ENCODE measurements at places on chromosomes 2 and 18.
A peak's percentile ranks its signal among the peaks of the same experiment; 100 is the strongest.

DNA sequence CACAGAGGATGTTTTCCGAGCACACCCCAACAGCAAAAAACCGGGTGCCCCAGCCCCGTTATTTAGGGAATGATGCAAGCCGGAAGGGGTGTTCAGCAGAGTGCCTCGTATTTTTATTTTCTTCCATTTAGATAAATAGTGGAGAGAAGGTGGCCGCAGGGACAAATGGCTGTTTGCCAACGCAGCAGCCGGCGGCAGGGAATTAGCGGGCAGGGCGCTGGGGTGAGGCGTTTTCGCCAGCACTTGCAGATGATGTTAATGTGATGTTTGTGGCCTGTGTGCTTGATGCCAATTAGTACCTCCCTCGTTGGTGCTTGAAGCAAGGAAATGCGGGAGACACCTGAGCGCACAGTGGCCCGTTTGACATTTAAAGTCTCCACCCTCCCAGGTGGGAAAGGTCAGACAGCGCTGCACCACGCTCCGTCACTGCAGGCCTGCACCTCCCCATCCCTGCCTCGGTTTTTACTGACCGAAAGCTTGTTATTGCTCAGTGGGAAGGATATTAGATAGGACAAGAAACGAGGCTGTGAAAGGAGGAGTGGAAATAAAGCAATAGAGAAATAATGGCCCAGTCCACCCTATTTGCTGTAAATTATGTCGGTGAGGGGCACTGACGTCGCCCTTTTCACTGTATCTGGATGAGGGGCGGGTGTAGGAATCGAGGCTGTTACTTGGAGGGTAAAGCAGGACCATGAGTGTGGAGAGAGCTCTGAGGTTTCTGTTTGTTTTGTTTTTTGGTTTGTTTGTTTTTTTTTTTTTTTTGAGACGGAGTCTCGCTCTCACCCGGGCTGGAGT is 39.1 kb downstream of the NFATC1 start:
- DNase-seq, result no peak

- DNase-seq, result no peak
These were observed 362.3 kb downstream of the FIGN start for GRCh38 chr2:163373496-163373895.

GRCh38 chr18:75875559-75875958 is 448.1 kb upstream of the SMIM21 start:
- DNase-seq, result no peak

GRCh38 chr2:78648558-78648957 is 376.9 kb upstream of the REG3G start:
- no peak for DNase-seq

DNA sequence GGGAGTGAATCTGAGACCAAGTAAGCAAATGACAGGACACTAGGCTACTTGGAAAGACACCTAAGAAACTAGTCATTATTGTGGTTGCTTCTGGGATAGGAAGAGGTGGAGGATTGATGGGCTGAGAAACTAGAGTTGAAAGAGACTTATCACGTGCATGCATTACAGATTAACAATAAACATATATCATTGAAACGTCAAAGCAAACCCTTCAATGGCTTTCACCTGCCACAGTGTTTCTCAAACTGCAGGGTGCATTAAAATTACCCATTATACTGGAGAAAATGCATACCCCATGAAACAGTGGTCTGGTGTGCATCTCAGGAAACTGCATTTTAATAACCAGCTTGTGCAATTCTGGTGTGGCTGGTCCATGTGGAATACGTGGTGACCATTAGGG is 318.8 kb downstream of the SMAD2 start:
- DNase-seq, result no peak

DNA sequence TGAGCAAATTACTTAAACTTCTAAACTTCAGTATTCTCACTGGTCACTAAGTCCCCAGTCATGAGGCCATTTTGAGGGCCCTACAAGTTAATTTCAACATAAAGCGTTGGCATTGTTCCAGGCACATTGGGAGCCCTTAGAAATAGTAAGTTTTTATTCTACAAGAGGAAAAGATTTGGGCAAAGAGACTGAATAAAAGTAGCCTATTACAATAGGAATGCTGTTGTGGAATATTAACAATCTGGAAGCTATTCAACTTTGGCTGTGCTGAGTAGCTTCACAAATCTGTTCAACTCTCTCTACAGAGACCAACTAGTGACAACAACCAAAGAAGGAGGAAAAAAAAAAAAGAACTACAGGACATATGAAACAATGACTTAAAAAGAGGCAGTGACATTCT is 1287.5 kb upstream of the NXPH2 start:
- no peak for DNase-seq

- DNase-seq, result peak; percentile 83
These were observed 11.2 kb upstream of the SCYGR5 start for GRCh38 chr2:227655454-227655853.

GRCh38 chr2:68195096-68195495 is 37.4 kb downstream of the PNO1 start:
- no peak for DNase-seq

GRCh38 chr2:1651121-1652033 is 92.9 kb downstream of the PXDN start:
- no peak for DNase-seq

DNA sequence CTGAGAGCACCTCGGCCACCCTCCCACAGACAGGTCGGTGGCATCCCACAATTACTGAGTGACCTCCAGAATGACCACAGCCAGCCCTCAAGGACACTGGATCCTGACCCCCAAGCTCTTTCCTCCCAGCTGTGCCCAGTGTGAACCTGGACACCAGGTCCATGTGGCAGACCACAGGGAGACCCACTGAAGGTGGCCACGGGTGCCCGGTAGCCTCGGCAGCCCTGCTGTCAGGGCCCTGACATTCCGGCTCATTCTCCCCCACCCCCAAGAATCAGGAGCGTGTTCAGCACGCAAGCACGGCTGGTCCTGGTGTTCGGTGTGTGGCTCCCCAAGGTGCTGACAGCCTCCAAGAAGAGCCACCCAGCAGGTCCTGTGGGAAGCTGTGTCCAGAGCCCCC is 32.8 kb downstream of the AQP12A start:
- no peak for DNase-seq

GRCh38 chr2:176494949-176495353 is 225.7 kb downstream of the MTX2 start:
- no peak for DNase-seq

DNA sequence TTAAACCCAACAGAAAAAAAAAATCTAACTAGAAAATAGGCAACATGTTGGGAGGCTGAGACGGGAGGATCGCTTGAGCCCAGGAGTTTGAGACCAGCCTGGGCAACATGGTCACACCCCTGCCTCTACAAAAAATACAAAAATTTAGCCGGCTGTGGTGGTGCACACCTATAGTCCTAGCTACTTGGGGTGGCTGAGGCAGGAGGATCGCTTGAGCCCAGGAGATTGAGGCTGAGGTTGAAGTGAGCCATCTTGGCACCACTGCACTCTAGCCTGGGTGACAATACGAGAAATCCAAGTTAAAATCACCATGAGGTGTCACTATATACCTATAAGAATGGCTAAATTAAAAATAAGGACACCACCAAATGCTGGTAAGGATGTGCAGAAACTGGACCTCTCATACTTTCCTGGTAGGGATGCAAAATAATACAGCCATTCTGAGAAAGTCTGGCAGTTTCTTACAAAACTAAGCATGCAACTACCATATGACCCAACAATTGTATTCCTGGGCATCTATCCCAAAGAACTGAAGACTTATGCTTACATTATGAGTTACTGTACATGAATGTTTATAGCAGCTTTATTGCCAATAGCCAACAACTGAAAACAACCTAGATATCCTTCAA is 2.2 kb downstream of the SEPTIN10 start:
- DNase-seq, result no peak

DNA sequence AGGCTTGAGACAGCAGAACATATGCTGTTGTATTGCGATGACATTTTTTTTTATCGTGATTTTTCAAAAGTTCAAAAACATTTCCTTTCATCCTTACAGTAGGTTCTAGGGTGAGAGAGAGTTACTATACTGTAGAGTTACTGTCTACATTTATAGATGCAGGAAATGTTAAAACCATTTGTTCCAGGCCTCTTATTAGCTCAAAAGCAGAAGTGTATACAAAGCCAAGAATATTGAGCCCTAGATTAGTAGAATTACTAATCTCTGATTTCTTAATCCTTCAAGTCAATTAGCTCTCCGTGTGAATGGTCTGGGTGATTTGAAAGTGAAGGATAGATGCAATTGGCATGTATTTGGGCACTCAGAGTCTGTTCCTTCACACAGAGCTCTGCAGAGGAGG is 73.1 kb downstream of the MAPRE2 start:
- DNase-seq, result no peak

- DNase-seq, result peak; percentile 81
These were observed 78.1 kb downstream of the CIB4 start for GRCh38 chr2:26562811-26563645.

DNA sequence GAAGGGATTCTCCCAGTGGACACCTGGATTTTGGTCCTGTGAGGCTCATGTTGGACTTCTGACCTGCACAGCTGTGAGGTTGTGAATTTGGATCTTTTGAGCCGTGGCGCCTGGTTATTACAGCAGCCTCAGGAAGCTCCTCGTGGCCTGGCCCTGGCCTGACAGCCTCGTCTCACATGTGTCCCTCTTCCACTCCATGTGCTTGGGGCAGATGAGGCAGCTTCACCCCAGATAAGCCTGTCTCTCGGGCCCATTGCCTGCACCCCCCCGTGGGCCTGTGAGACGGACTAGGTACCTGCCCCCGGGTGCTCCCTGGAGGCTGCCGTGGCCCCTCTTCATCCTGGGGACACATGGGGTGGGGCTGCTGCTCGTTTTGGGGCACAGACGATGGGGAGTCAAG is 51.2 kb downstream of the CTDP1 start:
- no peak for DNase-seq

DNA sequence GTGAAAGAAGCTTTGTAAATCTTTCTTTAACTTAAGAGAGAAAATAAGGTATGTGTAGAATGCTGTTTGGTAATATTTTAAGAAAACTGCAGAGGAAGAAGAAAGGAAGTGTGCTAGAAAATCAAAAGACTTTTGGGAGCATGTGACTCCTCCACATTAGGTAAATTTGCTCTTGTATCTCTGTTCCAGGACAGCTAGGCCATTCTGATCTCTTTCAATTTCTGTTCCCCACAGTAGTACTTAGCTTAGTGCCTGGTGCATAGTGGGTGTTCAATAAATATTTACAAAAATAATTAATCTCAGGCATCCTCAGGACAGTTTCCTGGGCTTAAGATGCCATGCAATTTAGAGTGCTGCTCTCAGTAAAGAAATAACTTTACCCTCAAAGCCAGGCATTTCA is 105.0 kb downstream of the GPD2 start:
- no peak for DNase-seq

- no peak for DNase-seq
These were observed 28.6 kb downstream of the TEX44 start for GRCh38 chr2:231621051-231621879.

- no peak for DNase-seq
These were observed 82.2 kb upstream of the CDKL4 start for GRCh38 chr2:39325966-39326365.

- peak; percentile 85 for DNase-seq
These were observed 9.8 kb downstream of the STEAP3 start for GRCh38 chr2:119233326-119234020.

DNA sequence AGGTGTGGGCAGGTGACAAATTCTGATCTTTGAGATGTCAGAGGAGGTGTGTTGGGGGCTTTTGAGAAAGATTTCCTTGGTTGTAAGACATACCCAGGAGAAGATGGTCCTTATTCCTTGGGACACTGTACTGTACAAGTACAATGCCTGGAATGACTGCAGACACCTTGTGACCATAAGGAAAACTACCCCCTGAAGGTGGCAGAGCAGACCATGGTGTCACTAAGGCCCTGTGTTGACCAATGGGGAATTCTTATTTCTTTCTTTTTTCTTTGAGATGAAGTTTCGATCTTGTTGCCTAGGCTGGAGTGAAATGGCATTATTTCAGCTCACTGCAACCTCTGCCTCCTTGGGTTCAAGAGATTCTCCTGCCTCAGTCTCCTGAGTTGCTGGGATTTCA is 4.4 kb upstream of the ANKRD29 start:
- no peak for DNase-seq

GRCh38 chr2:237486334-237486818 is 675 bp upstream of the MLPH start:
- no peak for DNase-seq

DNA sequence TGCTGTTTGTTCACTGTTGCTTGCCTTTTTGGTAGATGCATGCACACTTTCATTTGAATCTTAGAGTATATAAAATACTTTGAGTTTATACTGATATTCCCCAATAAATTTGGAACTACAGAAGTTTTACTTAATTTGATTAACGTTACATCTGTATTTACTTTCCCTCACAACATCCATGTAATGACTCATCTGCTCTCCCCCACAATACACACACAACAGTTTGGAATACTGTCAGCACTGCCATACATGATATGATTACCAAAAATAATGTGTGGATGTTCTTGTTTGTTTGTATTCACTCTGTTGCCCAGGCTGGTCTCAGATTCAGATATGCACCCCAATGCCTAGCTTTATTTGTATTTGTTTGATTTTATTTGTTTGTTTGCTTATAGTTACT is 144.2 kb downstream of the WDR7 start:
- no peak for DNase-seq

DNA sequence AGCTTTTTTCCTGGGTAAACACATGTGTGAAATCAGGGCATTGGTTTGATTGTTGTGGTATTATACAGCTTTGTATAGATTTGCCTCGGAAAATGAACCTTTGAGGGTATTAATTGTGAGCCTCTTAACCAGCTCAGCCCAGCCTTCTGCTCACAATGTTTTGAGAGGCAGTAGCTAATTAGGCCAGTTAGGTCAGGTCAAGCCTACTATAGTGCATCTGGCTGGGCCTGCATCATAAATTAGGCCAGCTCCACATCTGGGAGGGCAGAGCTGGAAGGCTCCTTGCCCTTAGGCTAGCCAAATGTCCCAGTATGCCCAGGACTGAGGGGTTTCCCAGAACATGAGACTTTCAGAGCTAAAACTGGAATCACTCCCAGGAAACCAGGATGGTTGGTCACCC is 43.0 kb downstream of the LRATD1 start:
- no peak for DNase-seq

DNA sequence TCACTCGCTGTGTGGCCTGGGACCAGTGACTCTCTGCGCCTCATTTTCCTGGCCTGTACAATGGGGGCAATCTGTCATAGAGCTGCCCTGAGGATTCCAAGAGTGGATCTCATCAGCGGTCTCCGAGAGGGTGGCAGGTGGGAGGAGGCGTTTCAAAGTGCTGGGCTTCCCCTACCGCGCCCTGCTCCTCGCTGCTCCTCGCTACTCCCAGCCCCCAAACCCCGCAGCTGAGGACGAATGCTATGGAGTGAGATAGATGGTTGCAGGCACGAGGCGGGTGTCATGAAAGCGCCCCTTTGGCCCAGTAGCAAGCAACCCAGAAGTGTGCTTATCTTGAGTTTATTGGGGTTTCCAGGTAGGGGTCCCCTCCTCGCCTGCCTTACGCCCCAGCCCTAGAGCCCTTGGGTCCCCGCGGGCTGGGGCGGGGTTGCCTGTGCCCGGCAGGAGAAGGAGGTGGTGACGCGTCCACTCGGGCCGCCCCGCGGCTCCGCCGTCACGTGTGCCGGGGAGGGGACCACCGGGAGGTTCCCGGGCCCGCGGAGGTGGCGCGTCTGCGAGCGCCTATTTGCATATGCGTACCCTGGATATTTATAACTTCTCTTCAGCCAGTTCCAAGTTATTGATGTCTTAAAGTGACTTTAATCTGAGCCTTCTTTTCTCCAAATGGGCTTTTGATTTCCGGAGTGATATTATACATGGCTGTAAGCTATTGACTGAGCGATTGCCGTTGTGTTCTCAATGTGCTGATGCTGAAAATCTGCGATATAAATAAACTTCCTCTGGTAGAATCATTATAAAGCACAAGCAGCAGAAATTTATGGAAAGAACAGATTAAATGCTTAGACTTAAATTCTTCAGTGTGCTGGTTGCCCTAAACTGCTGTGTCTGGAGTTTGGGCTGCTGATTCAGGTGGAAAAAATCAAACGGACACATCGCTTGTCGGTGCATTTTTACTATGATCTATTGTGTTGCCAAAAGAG is 263.7 kb downstream of the ATAD2B start:
- DNase-seq, result no peak

Measured in urothelium cell line (cell line).